NCI-H187 treated with DMSO at 0.1 percent for 48 hours (cell line): ENCODE measurements at places on chromosomes 11 and 22.

DNA sequence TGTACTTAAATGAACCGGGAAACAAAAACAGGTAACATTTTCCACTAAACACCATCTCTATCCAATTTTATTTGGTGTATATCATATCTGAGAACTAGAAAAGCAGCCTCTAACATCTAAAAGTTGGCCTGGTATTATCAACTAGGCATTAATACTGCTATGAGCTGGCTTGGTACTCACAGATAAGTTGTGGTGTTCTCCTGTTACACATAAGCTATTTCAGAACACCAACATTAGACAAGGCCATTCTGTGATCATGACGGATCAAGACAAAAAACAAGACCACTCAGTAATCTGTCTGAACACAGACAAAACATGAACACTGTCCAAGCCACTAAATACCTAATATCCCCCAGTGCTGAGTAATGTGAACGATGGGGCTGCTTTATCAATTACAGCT lies 11.9 kb downstream of the RIC3 start:
- DNase-seq: no peak

- DNase-seq: no peak
Observed at GRCh38 chr11:113345978-113346377, 31.6 kb downstream of the TTC12 start.

DNA sequence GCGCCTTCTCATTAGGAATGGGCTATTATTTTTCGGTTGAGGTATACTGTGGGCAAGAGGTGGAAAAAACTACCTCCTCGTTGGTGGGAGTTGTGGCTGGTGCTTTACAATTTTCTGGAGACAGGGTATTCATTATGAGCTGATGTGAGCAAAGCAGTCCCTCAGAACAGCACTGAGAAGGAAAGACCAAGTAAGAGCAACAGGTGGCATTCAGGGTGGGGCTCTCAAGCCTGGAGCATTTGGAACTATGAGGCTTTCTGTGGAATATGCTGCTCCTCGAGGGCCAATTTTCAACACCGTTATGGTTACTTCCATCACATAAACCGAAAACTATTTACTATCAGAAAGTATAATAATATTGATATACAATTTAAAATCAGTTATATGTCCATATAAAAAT lies 3.7 kb downstream of the SNX19 start:
- no peak for DNase-seq

DNA sequence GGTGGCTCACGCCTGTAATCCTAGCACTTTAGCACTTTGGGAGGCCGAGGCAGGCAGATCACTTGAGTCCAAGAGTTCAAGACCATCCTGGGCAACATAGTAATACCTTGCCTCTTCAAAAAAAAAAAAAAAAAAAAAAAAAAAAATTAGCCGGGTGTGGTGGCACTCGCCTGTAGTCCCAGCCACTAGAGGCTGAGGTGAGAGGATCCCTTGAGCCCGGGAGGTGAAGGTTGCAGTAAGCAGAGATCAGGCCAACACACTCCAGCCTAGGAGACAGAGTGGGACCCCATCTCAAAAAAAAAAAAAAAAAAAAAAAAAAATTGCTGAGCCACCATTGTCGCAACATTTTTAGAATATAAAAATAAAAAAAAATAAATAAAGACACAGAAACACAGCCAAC lies 7.6 kb downstream of the CKAP5 start:
- DNase-seq: no peak

DNA sequence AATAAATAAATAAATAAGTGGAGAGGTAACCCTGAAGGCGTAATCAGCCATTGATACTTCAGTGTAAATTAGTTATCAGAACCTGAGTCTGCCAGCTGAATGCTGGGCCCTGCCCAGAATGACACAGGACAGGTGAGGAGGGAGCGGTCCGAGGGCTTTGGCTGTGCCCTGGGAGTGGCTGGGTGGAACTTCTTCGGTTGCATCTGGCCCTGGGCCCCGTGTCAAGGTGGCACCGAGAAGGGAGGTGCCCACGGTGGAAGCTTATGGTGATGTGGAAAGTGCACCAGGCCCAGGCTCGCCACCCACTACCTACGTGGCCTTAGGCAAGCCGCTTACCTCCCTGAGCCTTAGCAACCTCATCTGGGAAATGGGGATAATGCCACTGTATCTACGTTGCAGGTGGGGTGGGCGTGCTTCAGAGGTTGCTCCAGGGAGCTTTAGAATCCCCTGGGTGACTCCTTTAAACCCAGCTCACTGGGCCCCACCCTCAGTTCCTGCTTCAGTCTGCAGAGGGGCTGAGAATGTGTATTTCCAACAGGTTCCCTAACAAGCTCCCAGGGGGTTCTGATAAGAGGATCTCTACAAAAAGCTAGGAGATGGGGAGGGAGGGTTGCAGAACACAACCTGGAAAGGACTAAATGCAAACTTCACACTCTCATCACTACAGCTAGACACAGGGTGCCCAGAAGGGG lies 38.8 kb downstream of the TXN2 start:
- no peak for DNase-seq

DNA sequence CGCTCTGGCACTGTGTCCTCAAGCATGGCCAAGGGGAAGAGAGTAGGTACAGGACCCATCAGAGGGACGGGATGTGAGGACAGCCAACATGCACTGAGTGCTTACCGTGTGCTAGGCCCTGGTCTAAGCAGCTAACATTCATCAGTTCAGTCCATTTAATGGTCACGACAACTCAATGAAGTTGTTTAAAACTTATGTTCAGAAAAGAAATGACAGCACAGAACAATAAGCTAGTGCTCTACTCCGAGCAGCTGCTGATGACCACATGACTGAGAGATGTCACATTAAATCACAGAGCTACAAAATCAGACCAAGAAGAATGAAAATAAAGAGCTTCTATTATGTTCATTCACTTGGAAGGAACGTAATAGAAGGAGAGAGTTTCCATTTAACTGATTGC lies 26.3 kb downstream of the PRDM10 start:
- DNase-seq: no peak

- DNase-seq: no peak
Observed at GRCh38 chr11:65132238-65132987, 1.9 kb downstream of the SYVN1 start.

DNA sequence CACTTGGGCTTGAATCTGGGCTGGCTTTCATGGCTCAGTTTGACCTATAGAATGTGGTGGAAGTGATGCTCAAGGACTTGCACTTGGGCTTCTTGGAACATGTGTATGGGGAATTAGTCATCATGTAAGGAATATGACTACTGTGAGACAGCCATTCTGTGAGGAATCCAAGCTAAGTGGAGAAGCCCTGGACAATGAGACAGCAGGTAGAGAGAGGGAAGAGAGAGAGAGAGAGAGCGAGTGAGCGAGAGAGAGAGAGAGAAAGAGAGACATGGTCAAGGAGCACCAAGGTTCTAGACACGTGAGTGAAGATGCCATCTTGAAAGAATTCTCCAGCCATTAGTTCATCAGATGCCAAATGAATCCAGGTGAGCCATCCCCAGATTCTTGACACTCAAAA lies 261.6 kb upstream of the SORL1-AS1 start:
- no peak for DNase-seq

DNA sequence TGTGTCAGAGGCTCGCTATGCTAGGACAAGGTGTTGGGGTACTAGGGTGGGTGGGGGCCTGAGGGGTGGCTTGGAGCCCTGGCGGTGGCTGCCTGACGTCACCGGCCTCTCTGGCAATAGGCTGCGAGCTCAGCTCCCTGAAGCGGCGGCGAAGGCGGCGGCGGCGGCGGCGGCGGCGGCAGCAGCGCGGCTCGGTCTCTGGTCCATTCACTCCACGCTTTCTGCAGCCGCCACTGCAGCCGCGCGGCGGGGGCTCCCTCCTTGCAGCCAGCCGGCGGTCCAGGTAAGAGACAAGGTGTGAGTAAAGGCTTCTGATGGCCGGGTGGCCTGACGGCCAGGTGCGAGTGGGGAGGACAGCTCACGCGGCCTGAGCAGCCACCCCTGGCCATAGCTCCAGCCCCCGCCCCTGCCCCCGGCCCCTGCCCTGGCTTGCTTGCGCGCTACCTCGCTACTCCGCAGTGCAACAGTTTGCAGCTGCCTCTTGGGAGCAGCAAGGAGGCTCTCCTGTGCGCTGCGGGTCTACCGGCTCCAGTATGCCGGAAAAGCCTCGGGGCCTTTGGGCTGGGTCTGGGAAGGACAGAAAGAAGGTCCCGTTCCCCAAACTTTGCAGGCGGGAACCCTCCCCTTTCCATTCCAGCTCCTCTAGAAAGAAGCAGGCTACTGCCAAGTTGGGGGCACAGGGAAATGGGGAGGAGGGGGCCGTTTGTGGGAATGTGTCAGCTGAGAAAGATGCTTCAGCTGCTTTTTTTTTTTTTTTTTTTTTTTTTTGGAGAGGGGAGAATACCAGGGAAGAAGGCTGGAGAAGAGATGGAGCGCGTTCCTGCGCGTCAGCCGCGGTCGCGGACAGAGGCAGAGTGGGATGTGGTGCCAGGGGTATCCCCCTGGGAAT lies at the start of gene C11orf87:
Gene C11orf87, plus strand, starts transcription at position 210 of the 889 bp plus-strand sequence. CDS start 1,444 bp downstream, outside the sequence.
- DNase-seq: no peak

DNA sequence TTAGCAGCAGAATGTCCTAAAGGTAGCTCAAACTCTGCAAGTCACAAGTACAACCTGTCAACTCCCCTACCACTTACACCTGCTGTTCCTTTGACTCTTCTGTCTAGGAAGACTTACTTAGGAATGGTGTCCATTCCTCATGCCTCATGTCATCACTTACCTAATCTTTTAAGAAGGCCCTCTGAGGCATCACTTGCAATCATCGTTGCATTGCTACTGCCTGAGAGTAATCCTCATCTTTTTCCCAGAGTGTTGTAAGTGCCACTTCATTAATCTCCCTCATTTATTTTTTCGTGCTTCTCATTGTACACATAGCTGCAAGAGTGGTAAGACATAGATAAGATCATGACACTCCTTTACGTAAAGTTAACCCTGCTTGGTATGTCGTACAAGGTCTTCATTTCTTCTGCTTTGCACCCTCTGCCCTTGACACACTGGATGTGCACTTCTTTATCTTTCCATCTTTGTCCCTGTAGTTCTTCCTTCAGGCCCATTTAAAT lies 54.6 kb downstream of the SFI1 start:
- no peak for DNase-seq

- DNase-seq: no peak
Observed at GRCh38 chr11:69086152-69087132, 37.7 kb downstream of the TPCN2 start.

- DNase-seq: no peak
Observed at GRCh38 chr22:25028841-25029141, 76.3 kb downstream of the KIAA1671 start.
